ENCODE measurements at places on chromosomes 13 and 19.

DNA sequence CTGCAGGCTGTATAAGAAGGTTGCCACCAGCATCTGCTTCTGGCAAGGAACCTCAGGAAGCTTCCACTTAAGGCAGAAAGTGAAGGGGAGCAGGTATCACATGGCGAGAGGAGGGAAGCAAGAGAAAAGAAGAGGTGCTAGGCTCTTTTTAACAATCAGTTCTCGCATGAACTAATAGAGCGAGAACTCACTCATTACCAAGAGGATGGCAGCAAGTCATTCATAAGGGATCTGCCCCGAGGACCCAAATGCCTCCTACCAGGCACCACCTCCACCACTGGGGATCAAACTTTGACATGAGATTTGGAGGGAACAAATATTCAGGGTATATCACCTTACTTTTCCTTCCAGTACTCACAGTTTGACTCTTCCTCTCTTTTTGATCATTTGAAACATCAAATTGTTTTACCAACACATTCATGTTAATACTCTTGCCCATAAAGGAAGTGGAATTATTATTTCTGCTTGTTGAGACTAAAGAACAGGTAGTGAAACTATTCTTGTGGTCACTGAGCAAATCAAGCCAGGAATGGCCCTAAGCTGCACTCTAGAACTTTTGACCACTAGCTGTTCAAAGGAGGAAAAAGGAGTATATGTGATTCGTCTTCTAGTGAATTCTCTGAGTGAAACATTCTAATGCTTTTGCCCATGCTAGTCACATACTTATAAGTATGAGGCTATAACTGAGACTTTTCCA, 45.0 kb downstream of the LACC1 start:
- no peak for DNase-seq

DNA sequence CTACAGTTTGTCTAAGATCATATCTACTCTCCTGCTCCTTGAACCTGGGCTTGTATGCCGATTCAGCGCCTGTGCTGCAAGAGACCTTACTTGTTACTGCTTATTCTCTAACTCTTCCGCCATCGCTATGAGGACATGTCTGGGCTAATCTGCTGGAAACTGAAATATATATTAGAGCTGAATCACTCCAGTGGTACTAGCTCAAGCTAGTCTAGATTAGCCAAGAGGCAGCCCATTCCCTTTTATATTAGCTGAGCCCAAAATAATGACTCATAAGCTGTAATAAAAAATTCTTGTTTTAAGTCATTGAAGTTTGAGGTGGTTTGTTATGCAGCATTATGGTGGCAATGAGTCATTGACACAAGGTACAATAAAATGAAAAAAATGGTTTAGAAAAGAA, 52.8 kb downstream of the SLC6A16 start:
- DNase-seq = no peak

- DNase-seq = no peak
These were observed 94.5 kb downstream of the LIG4 start for GRCh38 chr13:108120856-108121255.

GRCh38 chr19:46530636-46531035, 35.0 kb upstream of the PNMA8B start:
- DNase-seq = peak; percentile 61

DNA sequence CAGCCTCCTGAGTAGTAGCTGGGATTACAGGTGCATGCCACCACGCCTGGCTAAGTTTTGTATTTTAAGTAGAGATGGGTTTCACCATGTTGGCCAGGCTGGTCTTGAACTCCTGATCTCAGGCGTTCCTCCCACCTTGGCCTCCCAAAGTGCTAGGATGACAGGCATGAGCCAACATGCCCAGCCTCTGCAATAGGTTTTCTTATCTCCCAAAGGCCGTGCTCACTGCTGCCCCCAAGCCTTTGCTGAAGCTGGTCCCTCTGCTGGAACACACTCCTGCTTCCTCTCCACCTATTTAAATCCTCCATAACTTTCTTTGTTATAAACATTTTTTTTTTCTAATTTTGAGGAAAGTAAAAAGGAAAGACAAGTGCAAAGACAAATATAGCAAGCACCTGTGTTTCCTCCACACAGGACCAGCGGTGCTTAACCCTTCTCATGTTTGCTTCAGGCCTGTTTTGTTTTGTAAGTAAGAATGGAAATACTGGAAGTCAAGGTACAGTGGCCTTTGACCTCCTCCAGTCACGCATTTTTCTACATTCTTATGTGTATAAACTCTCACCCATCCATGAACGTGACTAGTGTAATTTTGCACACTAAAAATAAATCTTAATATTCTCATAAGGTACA, 14.5 kb upstream of the TNFAIP8L1 start:
- DNase-seq = no peak

- DNase-seq = peak; percentile 33
These were observed 3.1 kb downstream of the F10 start for GRCh38 chr13:113125506-113126264.

DNA sequence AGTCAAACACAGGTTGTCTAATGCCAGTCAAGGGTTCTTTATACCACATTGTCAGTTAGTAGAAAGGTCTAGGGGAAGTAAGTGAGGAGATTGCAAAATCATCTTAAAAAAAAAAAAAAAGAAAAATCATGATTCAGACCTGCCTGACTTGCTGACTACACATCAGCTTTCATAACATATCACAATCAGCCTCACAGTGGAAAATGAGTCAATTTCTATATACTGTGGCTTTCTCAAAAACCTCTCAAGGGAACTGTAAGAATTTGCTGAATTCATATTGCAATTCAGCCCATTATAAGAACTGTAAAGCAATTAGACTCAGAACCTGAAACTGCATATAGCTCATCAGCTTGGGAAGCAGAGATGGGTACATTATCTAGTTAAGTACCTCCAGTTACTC, 75.3 kb upstream of the GPC6 start:
- no peak for DNase-seq

DNA sequence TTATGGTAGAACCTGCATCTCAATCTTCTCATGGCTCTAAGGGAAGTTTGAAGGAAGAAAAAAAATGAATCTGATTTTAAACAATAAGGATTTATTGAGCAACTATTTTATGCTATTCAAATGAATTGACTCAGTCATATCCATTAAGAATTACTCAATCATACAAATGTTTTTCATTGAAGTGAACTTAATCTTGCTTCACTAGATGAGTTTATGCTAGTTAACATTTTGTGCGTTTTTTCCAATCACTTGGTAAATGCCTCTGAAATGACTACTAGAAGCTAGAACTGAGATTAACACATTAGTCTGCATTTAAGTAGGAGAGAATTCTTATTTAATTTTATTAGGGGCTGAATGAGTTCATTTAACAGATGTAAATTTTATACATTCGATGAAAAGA, 25.2 kb downstream of the RXFP2 start:
- no peak for DNase-seq

DNA sequence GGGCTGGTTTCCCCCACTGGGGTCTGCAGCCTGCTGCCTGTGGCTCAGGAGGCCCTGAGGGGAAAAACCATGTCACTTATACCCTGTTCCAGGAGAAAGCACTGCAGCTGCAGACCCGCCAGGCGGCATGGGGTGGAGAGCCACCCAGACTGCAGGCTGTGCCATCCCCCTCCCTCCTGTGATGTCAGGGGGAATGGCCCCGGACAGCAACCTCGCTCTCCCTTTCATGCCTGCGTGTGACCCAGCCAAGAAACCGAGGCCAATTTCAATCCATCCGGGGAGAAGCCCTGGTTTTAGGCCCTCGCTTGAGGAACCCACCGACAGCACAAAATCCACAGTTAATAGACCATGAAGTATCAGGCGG, 37.2 kb upstream of the MATK start:
- no peak for DNase-seq

GRCh38 chr13:100601716-100602115, 13.1 kb upstream of the GGACT start:
- DNase-seq = no peak
